ENCODE measurements at places on chromosomes 2 and 18.

GRCh38 chr18:79516441-79516931 lies 120.8 kb downstream of the NFATC1 start:
- DNase-seq, result no peak

GRCh38 chr2:53881360-53881759 lies 21.6 kb upstream of the GPR75 start:
- DNase-seq, result no peak

DNA sequence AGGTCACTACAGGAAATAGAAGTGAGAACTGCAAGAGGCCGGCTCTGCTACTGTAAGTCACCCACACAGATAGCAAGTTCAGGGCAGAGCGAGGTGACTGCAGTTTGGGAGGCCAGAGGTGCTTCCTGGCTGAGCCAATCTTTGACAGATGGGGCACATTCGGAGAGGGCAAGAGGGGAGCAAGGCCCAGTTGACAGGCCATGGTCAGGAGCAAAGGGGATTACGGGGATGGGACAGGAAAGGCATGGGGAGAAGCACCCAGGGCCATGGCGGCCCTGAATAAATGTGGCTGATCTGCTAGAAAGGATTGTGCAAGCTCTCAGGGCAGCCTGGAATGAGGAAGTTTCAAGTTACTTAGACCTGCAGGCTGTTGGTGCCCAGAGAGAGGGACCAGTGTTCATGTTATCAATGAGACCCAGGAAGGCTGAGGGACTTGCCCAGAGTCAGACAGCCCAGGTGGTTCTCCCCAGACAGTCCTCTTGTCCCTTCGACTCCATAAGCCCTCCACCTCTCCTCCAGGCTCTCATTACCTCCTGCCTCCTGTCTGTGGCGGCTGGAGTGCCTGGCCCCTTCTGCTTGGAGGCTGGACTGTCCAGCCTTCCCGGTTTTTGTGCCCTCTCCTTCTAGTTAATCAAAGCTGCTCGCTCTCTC lies 123.3 kb downstream of the CTIF start:
- peak; percentile 62 for DNase-seq

- no peak for DNase-seq
These were observed 565.2 kb upstream of the NRP2 start for GRCh38 chr2:205117125-205117524.

GRCh38 chr18:6249788-6250187 lies 164.9 kb downstream of the L3MBTL4 start:
- no peak for DNase-seq

DNA sequence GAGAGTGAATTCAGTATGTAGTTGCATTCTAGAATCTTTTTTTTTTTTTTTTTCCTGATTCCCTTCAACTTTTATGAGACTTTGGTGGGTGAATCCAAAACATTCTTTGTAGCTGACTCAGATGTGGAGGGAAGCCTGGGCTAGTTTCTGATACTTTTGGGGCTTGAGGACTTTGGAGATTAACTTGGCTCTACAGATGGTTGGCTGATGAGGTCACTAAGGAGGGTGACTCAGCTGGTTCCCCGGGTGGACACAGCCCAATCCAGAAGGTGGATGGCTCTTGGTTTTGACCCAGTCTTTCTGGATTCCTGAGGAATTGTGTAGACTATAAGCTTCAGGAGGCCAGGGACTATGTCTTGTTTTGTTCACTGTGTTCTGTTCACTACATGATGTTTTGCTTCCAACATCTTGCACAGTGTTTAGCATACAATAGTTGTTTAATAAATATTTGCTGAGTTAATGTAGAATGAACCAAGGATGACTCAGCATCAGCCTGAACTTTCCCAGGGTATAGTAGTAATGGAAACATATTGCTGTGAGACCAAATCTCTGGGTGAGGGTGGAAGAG lies 30.5 kb downstream of the LAMA3 start:
- DNase-seq, result peak; percentile 97
